ENCODE measurements at places on chromosomes 5 and 9.

- DNase-seq = no peak
Observed at GRCh38 chr5:57841676-57842363, 359.2 kb upstream of the ACTBL2 start.

GRCh38 chr5:168356592-168356991 lies 65.1 kb downstream of the WWC1 start:
- no peak for DNase-seq

DNA sequence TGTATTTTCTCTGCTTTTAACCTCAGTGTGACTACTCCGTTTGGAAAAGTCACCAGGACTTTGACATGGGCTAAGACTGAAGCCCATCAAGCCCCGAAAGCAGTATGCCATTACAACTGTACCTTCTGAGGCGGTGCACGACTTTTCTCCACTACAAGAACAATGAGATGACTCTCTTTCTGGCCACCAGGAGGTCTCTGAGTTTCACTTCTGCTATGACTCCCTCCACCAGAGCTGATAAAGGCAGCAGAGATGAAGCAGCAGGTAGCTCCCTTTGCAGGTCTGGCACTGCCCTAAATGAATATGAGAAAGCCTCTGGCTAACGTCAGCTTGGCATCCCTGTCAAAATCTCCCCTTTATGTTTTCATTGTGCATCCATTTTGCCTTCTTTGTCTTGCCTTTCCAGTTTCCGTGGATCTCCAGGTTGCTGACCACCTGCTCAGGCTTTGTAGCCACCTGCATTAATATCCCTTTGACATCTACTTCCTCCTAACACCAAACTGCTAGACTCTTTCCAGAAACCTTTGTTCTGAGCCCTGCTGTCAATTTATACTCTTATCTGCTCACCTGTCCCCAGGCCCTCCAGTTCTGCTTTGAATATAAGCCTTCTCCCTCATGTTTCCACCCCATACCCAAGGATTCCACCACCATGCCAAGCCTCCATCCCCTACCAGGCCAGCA lies 221.7 kb downstream of the ZNF608 start:
- no peak for DNase-seq

GRCh38 chr5:32004404-32004803 lies 169.7 kb downstream of the GOLPH3 start:
- DNase-seq = no peak

DNA sequence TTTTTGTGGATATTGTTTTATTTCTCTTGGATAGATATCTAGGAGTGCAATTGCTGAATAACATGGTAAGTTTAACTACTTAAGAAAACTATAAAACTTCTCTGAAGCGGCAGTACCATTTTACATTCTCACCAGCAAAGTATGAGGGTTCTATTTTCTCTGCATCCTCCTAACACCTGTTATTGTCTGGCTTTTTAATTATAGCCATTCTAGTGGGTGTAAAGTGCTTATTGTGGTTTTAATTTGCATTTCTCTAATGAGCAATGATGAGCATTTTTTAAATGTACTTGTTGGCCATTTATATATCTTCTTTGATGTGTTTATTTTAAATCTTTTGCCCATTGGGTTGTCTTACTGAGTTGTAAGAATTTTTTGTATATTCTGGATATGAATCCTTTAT lies 28.7 kb downstream of the SMIM32 start:
- DNase-seq = no peak

DNA sequence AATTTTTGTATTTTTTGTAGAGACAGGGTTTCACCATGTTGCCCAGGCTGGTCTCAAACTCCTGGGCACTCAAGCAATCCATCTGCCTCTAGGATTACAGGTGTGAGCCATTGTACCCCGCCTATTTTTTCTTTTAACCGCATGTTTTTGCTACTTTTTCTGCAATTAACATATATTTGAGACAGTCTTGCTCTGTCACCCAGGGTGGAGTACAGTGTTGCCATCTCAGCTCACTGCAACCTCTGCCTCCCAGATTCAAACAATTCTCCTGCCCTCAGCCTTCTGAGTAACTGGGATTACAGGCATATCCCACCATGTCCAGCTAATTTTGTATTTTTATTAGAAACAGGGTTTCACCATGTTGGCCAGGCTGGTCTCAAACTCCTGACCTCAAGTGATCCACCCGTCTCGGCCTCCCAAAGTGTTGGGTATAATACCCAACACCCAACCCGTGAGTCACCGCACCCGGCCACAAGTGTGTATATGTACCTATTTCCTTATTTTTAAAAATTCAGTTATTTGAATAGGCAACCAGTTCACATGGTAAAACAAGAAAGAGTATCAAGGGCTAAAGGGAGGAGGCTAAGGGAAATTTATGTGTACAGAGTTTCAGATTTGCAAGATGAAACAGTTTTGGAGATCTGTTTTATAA lies 13.3 kb downstream of the PHAX start:
- DNase-seq = no peak

- DNase-seq = no peak
Observed at GRCh38 chr5:66353186-66353585, 209.1 kb downstream of the SREK1 start.

GRCh38 chr5:6401410-6401809 lies 23.1 kb upstream of the MED10 start:
- DNase-seq = no peak

DNA sequence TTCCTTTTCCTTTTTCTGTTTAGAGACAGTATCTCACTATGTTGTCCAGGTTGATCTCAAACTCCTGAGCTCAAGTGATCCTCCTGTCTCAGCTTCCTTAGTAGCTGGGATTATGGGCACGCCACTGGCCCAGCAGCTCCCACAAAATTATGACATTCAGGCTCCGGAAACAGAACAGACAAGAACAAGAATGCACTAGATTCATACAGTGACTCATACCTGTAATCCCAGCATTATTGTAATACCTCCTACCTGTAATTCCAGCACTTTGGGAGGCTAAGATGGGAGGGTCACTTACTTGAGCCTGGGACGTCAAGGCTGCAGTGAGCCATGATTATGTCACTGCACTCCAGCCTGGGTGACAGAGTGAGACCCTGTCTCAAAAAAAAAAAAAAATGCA lies 26.7 kb upstream of the B4GALT1 start:
- no peak for DNase-seq

DNA sequence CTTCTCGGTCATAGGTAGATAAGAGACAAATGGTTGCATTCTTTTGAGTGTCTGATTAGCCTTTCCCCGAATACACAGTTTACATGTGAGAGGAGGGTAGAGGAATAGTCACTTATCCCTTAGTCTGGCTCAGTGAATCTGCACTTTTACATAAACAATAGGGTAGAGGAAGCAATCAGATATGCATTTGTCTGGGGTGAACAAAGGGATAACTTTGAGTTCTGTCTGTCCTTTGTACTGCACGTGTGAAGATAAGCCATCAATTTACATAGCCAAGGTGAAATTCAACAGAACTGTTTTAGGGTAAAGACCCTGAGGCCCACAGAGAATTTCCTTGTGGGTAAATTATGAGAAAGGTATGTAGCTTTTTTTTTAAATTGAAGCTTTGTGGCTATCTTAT lies 10.1 kb upstream of the IGFBPL1 start:
- no peak for DNase-seq

DNA sequence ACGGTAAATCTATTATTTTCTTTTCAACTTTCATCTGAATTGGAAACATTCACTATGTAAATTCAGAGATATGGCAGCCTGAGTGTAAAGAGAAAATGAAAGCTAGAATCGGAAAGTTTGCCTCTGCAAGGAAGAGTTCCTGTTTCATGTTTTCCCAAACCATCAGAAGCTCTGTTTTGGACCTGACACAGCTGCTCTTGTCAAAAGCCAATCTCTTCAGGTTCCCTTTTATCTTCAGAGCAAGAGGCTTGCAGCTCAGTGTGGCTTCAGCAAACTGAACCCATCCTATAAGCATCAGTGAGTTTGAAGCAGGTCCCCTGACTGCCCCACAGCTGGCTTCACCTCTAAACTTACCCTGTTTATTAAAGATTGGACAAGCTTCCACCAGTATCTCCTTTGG lies 1099.7 kb downstream of the DTWD2 start:
- no peak for DNase-seq

DNA sequence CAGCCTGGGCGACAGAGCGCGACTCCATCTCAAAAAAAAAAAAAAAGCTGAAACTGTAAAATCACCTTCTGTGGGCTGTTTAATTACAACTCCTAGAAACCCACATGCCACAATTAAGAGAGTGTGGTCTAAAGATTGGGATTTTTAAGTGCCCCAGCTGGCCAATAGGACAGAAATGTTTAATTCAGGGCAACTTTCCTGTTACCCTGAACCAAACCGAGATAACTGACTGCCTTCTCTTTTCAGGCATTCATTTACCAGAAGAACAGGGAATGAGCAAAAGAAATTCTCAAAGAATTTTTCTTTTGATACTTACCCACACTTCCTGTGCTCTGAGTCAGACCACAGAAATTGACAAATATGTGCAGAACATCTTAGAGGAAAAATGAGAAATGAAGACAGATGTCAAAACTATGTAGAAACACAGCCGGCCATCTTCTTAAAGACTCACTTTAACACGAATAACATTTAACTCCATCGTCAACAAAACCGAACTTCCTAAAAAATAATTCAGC lies 221.3 kb upstream of the DAPK1 start:
- DNase-seq = no peak
